ENCODE measurements at places on chromosomes 7 and 10. TPM values are rescaled to one million over a fixed set of nuclear protein-coding genes. Genes with fewer than 3 reads are reported as not detected.

Gene AMPH
- not detected for total RNA-seq

Gene C10orf90
- 0.99 TPM for total RNA-seq

Gene CRPPA
- total RNA-seq: 0.38 TPM

Gene GUSB
- 25.6 TPM for total RNA-seq

Gene HGF
- total RNA-seq: not detected

Gene DUSP5
- 73.6 TPM for total RNA-seq

Gene LAMB4
- total RNA-seq: 0.59 TPM

Gene PNLIPRP3
- total RNA-seq: not detected

Gene CFAP43
- total RNA-seq: 0.22 TPM

Gene ARMC3
- not detected for total RNA-seq

Gene CYP26C1
- total RNA-seq: 0.23 TPM

Gene LRRC18
- total RNA-seq: not detected

Gene LGI1
- total RNA-seq: 0.32 TPM

Gene ADD3
- 68.3 TPM for total RNA-seq

Gene MRLN
- not detected for total RNA-seq

Gene SFRP5
- not detected for total RNA-seq

Gene NXPH1
- total RNA-seq: 1.1 TPM

Gene SEMA3C
- 9.2 TPM for total RNA-seq

Gene PRSS2
- total RNA-seq: not detected

Gene GIMAP1
- total RNA-seq: not detected

Gene SFXN4
- total RNA-seq: 50.7 TPM

Gene TSPAN12
- total RNA-seq: 9.1 TPM

Gene TMEM184A
- 6.7 TPM for total RNA-seq

Gene FAM180A
- not detected for total RNA-seq

Gene TRIM74
- not detected for total RNA-seq

Gene NUP205
- 103 TPM for total RNA-seq

Gene C7orf33
- not detected for total RNA-seq

Gene AOAH
- total RNA-seq: 0.10 TPM

Gene VAX1
- total RNA-seq: 0.25 TPM

Gene CYP17A1
- not detected for total RNA-seq

Gene FAM237B
- not detected for total RNA-seq

Gene PNLIPRP1
- not detected for total RNA-seq

Gene ADAM22
- 3.6 TPM for total RNA-seq
